Anterior cingulate cortex (tissue), 58 donors: ENCODE measurements at places on chromosomes 11 and 22.

GRCh38 chr11:37496201-37496600, 898.2 kb upstream of the RAG2 start:
- no peak for DNase-seq

- no peak for DNase-seq
Observed at GRCh38 chr11:35553831-35554230, 28.4 kb upstream of the PAMR1 start.

DNA sequence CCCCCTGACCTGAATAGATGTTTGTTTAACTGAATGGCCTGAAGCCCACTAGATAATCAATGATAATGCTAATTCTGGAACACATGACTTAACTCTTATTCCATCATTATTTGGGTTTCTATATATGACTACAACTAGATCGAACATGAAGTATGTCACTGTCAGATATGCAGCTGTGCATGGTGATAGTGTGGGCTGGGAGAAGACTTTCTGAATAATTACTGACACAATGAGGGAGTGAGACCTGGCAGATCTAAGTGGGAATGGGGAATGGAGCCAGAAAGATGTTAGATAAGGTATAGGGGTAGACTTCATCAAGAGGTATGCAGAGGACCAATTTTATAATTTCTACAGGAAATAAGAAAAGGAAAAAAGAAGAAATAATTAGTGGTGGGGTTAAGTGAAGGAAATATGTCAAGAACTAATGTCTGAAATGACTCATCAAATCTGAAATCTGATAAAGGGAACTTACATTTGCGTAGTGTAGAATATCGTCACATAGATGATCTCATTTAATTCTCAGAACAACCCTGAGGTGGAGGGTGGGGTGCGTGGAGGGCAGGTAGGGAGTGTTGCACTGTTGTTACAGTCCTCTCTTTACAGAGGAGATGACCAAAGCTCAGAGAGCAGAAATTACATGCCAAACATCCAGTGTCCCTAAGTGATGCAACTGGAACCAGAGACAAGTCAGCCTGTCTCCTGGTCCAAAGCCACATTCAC, 68.2 kb upstream of the EED start:
- no peak for DNase-seq

GRCh38 chr22:37275134-37275533, 7.2 kb upstream of the CYTH4 start:
- DNase-seq: no peak

GRCh38 chr11:76824083-76824939, 36.4 kb upstream of the ACER3 start:
- no peak for DNase-seq

DNA sequence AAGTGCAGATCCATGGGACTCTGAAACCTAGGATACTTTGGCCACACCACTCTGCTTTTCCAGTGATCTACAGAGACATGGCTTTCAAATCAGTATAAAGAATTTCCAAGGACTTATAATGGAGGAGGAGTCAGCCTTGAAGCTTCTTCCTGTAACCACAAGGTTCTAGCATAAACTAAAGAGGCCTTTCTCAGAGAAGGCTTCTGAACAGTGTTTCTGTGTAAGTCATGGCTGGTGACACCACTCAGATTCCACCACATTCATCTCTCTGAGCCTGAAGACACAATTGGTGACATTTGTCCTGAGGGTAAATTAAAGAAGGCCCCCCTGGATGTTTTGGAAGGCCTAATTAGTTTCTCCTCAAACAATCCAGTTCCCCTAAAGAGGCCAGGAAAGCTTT, 29.0 kb upstream of the ADORA2A start:
- DNase-seq: no peak

- no peak for DNase-seq
Observed at GRCh38 chr11:102608699-102609098, 16.4 kb downstream of the MMP20 start.

DNA sequence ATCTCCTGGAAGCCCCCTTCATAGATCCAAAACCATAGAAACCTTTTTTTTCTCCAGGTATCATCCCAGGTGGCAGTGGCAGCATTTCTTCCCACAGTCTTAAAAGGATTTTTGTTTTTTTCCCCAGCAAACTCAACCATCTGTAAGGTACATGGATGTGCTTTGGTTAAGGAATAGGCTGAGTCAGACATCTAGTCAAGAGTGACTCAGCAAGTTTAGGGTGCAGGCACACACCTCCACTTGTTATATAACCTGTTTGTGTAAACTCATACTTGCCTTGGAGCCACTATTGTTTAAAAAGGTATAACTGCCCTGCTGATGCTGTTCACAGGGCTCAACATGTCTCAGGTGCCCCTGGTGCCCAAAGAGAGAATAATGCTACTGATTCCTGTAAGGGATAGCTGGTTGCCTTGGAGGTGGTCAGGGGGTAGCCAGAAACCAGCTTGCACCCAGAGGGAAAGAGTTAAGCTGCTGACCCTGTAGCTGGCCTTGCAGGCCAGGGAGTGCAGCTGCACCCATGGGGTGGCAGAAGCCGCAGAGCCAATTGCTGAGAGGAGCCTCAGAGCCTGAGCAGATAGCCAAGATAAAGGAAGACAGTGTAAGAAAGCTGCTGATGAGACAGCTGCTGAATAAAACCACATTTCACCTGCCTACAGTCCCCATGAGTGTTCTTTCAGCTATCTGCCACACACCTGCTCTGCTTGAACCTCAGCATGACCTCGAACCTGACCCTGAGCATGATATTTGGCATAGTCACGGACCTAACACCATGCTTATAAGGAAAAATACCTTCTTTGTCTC, 1726.1 kb upstream of the RAG2 start:
- DNase-seq: no peak

- peak; percentile 29 for DNase-seq
Observed at GRCh38 chr11:74449369-74449931, 17.9 kb downstream of the KCNE3 start.

- DNase-seq: no peak
Observed at GRCh38 chr11:70611821-70612220, 213.5 kb downstream of the CTTN start.

GRCh38 chr11:76232026-76232665, 25.8 kb upstream of the WNT11 start:
- no peak for DNase-seq
